ENCODE measurements at places on chromosomes 2 and 18.

- no peak for DNase-seq
These were observed 22.9 kb downstream of the MAPRE2 start for GRCh38 chr18:35063875-35064690.

- no peak for DNase-seq
These were observed 10.7 kb upstream of the SPOPL start for GRCh38 chr2:138490673-138491494.

GRCh38 chr2:40511661-40512213 is 59.8 kb upstream of the SLC8A1 start:
- no peak for DNase-seq

DNA sequence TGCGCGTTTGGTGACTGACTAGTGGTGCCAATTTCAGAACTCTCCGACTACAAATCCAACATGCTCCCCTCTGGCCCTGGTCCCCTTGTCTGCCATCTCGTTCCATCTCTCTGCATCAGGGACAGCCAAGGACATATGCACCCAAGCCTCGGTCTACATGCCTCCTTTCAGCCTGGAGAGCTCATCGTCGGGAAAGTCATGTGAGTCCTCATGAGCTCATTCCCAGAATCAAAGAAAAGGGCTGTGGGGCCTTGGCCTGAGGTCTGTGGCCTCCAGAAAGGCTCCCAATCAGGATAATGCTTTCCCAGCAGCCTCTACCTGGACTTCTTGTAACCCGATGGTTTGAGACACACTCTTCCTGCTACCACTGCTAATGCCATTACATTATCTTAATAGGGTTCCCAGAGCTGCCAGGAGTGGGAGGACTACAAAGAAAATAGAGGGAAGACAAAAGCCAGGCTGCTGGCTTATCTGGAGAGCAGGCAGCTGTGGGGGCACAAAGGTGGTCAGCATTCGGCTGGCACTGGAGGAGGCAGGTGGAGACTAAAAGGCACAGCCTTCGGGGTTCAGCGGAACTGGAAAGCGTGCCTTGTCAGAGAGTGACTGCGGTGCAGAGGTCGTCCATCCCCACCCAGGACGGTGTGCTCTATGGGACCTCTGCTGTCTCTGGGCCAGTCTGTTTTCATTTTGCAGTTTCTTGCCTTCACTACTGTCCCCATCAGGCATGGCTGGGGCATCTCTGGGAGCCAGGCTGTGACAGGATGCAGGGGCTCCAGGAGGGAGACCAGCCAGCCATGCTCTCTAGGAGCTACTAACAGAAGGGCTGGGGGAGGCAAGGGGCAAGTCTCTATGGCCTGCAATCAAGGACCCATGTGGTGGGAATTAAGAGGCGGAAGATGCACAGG is 104.4 kb upstream of the SMAD2 start:
- no peak for DNase-seq

GRCh38 chr2:216078776-216079175 is 2.8 kb downstream of the PECR start:
- no peak for DNase-seq

DNA sequence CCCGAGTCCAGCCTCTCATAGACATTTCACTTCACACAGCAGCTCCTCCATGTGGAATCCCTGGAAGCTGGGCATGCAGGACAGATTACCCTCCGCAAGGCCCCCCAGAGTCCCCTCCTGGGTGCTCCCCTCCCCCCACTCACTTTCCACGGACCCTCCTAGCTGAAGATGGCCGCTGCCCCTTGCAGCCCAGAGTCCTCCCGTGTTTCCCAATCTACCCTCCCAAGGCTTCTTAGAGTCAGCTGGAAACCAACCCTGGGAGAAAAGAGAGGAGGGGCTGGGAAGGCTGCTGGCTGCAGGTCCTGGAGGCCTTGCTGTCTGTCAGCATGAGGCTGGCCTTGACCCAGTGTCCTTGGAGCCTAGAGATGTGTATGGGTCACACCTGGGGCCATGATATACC is 49.0 kb upstream of the HAAO start:
- DNase-seq, result no peak

GRCh38 chr2:190891372-190891771 is 10.8 kb downstream of the GLS start:
- DNase-seq, result no peak

DNA sequence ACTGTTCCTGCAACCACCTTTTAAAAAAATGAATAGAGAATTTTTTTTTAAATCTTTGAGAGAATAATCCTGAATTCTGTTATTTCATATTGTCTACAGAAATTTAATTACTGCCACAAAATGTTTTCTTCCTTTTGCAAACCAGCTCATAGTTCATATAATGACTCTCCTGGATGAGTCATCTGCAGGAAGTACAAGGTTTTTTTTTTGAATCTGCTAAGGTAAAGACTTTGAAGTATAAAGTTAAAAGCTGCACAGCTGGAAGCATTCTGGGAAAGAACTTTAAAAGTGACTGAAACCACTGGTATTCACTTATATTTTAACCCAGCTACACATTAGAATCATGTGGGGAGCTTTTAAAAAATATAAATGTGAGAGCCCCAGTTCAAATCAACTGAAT is 25.4 kb downstream of the SESTD1 start:
- no peak for DNase-seq

DNA sequence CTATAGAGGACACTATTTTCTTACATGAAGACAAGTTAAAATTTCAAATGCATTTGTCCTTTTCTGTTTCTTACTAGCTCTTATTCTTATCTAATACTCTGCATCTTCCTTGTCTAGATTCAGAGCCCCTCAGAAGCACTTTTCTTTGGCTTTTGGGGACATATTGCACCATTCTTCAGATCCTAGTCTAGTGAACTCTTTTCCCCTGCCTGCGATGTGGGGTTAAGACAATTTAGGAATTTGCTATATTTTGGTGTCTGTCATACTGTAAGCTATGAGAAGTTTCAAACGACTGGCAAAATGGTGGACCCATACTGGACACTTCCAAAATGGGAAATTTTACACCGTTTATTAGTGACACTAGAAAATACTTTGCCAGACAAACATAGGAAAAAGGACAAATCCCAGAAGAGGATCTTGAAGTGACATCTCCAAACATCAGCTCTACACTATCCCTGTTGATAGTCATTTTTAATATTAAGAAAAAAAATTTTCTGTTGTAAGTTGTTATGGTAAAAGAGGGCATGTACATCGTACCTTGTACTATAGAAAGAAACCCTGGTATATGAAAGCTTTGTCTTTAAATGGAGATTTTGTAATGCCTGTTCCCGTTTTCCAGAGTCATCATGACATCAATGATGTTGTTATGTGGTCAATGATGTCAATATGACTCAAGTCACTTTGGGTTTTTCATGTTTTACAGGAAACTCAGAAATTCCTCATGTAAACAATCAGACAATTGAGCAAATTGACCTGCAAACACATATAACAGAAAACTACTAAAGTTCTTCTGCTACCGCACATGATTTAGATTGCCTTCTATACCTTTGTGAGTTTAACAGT is 4.4 kb upstream of the KYNU start:
- no peak for DNase-seq

GRCh38 chr2:205176546-205176945 is 505.8 kb upstream of the NRP2 start:
- DNase-seq, result no peak

DNA sequence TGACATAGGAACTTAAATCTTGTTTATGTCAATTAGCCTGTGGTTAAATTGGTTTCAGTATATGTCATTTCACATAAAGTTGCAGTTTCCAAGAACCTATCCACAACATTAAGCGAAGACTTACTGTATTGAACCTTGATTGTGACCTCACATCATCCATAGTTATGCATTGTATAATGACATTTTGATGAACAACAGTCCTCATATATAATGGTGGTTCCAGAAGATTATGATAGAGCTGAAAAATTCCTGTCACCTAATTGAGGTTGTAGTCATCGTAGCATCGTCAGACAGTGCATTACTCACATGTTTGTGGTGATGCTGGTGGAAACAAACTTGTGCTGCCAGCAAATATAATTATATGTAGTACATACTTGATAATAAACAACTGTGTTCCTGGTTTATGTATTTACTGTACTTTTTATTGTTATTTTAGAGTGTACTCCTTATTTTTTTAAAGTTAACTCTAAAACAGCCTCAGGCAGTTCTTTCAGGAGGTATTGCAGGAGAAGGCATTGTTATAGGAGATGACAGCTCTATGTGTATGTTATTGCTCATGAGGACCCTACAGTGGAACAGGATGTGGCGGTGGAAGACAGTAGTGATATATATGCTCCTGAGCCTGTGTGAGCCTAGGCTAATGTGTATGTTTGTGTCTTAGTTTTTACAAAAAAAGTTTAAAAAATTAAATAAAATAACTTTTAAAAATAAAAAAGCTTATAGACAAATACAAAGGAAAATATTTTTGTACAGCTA is 56.6 kb downstream of the UBE2E3 start:
- DNase-seq, result no peak

- peak; percentile 41 for DNase-seq
These were observed 171.2 kb downstream of the TMEM247 start for GRCh38 chr2:46650556-46651001.

DNA sequence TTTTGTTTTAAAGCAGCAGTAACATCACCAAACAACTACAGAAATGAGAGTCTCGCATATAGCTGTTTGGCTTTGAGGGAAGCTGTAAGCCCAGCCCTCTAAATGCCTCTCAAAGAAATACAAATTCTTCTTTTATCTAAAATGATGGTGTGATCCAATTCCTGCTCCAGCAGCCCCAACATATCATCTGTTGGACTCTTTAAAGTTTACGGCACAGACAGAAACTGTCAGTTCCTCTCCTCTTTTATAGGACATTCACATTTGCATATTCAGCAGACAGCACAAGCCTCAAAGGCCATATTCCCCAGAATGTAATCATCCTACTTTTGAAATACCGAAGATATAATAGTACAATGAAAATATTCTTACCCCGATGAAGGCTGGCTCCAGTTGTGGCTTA is 216.9 kb upstream of the REV1 start:
- no peak for DNase-seq

GRCh38 chr18:3541549-3542386 is 91.8 kb downstream of the TGIF1 start:
- no peak for DNase-seq

- no peak for DNase-seq
These were observed 70.3 kb downstream of the MAIP1 start for GRCh38 chr2:200025717-200026116.

DNA sequence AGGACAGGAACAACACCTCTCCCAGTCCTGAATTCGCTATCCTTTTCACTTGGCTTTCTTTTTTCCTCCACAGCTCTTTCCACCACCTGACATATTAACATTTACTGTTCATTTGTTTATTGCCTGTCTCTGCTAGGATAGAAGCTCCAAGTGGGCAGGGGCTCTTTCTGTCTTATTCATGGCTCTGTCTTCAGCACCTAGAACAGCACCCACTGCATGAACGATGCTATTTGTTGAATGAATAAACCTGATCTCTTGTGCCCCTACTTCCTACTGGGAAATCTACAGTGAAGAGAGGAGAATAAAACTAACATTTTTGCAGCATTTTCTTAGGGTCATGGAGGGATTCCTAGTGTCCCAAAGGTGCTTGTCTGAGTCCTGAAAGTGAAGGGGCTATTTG is 24.4 kb upstream of the GAREM2 start:
- no peak for DNase-seq

GRCh38 chr18:25349131-25349925 is 2.6 kb downstream of the ZNF521 start:
- no peak for DNase-seq

GRCh38 chr18:34097312-34097711 is 127.4 kb downstream of the NOL4 start:
- no peak for DNase-seq

DNA sequence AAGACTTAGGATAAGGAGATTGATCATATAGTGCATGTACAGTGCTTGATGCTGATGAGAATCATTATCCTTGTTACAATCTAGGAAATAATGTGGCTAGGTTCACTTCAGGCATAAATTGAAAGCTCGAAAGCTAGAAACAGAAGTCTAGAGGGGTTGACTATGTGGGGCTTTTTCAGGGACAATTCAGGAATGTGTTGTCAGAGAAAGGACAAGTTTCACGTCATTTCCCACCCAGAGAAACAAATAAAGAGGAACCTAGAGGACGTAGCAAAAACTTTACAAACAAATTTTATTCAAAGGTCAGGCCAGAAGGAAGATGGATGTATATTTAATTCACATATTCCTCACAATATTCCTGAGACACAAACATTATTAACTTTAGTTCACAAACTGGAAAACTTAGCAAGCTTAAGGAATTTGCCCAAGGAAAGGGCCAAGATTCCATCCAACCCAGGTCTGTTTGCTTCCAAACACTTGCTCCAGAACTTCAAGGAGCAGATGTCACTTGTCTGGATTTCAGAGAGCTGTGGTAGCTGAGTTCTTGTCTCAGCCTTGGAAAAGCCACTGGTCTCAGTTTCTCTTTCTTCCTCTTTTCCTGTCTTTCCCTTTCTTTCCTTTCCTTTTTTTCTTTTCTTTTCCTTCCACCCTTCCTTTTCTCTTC is 7.4 kb downstream of the CYRIA start:
- no peak for DNase-seq

DNA sequence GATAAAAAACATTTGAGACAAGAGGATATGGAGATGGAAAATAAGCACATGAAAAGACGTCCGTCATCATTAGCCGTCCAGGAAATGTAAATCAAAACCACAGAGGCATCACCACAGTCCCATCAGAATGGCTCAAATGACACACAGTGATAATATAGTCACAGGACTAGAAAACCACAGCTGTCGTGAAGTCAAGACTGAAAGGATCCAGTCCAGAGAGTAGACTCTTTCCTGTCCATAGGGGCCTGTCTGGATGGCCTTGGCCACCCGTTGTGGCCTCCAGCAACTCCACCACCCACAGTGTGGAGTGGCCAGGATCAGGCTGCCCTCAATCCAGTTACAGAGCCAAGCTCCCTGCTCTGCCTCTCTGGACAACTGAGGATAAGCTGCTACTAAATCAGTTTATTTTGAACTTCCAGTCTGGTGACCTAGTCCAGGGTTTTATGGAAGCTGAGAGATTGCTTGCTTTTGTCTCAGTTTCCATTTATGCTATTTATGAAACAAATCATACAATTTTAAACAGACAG is 60.4 kb downstream of the RHOB start:
- DNase-seq, result no peak

DNA sequence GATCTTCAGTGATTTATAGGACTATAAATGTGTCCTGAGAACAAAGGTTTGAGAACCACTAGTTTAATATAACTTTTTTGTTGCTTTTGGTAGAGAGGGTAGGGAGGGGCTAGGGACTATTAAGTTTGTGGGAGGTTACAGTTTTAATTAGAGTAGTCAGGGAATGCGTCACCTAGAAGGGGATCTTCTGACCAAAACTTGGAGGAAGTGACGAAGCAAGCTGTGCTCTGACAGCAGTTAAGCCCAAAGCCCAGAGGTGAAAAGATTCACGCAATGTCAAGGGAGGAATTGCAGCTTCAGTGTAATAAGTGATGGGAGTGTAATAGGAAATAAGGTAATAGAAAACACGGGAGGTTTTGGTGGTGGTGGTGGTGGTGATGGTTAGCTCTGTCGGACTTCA is 8.1 kb downstream of the TDRD15 start:
- DNase-seq, result no peak

- DNase-seq, result no peak
These were observed 24.3 kb downstream of the GDF7 start for GRCh38 chr2:20691076-20691734.

Data from activated effector memory CD4-positive, alpha-beta T cell treated with Interleukin-2 at 50 U/mL for 16 hours (primary cell).